ENCODE measurements at places on chromosomes 11 and 22.

- no peak for DNase-seq
These were observed 1.3 kb downstream of the CSNK1E start for GRCh38 chr22:38315823-38316363.

DNA sequence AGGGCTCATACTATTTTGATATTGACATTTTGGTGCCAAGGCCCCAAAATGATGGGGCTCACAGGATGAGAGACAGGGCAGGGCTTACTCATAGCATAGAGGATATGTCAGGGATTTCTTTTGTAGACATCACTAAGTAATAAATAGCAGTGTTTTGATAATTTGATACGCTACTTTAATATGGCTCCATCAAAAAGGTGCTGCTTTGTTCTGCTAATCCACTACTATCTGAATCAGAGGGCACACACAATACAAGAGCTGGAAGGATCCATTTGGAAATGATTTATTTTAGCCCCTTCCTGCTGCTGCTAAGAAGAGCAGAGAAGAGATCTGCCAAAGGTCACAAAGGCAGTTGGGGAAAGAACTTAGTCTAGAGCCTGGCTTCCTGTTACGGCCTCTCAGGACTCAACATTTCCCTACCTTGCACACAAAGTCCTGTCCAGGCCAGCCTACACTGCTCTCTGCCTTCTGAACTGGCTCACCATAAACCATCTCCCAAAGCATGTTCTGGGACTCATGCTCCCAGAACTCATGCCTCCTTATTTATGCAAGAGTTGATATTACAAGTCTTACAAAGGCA lies 261.3 kb upstream of the ARHGAP20 start:
- DNase-seq: no peak

- no peak for DNase-seq
These were observed 633.8 kb downstream of the DLG2 start for GRCh38 chr11:84993386-84993785.

- DNase-seq: no peak
These were observed 31.1 kb downstream of the TSPAN4 start for GRCh38 chr11:873706-874105.

DNA sequence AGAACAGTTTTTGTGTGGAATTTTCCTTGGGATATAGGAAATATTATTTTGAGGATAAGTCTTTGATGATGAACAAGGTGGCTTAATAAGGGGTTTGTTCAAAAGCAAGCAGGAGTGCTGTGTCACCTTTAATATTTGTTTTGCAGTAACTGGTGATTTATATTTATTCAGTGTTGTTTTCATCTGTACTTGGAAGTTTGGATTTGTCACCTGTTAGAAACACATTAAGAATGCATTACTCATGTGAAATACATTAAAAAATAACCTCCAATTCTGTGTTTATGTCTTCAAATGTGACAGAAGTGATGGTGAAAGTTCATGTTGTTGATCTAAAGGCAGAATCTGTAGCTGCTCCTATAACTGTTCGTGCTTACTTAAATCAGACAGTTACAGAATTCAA lies 70.5 kb downstream of the DKK3 start:
- DNase-seq: no peak

GRCh38 chr11:77386178-77386577 lies 84.7 kb upstream of the GDPD4 start:
- DNase-seq: no peak

- DNase-seq: no peak
These were observed 51.7 kb downstream of the ZBTB16 start for GRCh38 chr11:114110952-114111947.

GRCh38 chr11:122645847-122646246 lies 9.7 kb upstream of the UBASH3B start:
- DNase-seq: no peak

DNA sequence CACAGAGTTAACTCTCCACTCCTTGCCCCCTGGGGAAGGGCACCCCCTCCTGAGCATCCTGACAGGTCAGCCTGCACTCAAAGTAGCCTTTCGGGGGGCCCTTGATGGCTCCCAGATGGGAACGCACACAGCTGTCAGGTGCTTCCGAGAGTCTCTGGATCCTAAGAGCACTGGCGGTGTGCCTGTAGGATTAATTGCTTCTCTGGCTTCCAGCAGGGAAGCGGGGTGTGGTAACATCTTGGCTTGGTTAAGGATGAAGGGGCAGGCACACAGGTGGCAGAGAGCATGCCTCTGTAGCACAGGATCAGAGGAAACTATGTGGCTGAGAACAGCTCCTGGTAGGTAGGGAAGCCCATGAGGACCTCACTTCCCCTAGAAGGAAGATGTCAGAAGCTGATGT lies 199.8 kb downstream of the MIAT start:
- no peak for DNase-seq

GRCh38 chr11:83252941-83253340 lies 33.2 kb downstream of the CCDC90B start:
- no peak for DNase-seq

GRCh38 chr11:2355000-2355644 lies 22.0 kb upstream of the CD81 start:
- no peak for DNase-seq
